ENCODE measurements at places on chromosomes 12 and 14.

DNA sequence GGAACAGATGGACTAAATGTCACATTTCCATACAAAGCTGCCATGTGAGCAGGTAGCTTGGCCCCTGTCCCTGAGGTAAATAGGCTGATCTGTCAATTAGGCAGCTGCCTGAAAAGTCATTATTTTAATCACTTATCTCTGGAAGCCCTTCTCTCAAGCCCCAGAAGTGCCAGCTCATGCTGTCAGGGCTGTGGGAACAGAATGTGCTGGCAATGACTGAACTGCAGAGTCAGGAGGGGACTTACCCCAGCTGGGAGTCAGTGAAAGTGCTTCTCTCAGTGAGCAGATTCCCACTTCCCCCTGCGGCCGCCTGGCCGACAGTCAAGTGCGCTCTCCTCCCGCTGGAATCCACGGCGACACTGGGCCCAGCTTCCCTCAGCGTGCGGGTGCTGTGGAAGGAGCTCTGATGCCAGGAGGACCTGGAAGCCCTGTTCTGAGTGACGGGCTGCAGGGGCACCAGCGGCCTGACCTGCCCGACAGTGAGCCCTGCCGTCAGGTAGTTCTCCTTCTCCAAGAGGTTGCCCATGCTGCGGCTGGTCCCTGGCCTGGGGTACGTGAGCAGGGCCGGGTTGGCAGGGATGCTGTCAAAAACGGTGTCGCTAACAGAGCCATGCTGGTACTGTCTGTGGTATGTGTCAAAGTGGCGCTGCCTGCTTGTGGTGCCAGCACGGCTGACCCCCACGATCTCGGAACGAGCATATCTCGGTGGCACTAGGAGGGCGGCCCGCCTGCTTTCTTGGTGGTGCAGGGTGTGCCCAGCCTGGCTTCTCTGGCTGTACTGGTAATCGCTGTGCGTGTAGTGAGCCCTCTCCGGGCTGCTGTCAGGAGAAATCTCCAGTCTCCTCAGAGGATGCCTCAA lies 18.7 kb downstream of the PKP2 start:
- DNase-seq, result no peak

DNA sequence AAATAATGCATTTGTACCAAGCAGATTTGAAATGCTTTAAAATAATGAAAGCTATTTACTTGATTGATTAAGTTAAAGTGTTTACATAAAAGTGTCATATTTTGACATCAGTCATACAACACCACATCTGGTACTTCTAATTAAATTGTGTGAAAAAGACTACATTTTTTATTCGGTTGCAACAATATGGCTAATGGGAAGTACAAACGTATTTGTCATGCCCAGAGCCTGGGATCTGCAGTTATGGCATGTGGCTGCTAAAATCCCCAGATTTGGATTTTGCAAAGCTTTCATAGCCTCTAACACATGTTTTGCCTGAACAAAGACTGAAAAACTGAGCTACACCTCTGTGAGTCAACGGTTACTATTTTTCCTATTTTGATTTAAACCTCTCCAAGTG lies 66.6 kb downstream of the LLPH start:
- DNase-seq, result no peak

DNA sequence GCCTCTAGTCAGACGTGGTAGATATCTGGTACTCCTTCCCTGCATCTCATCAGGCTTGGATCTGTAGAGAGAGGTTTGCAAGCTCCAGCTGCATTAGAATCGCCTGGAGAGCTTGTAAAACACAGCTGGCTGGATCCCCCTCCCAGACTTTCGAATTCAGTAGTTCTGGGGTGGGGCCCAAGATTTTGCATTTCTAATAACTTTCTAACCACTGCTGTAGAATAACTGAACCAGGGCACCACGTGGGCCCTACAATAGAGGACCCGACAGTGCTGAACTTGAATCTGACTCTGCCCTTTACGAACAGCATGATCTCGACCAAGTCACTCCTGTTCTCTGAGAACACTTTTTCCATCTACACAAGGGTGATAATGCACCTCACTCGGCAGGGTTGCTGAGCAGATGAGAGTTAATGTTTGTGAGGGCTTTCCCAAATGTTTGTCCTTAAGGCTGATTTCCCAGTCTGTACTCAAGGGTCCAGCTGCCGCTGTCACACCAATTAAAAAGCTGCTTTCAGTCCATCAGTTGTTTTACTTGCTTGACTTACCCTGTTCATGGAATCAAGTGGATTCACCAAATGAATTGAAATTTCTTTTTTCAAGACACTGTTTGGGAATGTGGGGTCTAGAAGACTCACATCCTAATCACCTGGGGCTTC lies 86.6 kb upstream of the SLC24A4 start:
- DNase-seq, result no peak

- DNase-seq, result no peak
Observed at GRCh38 chr14:101462726-101463565, 98.3 kb upstream of the DIO3 start.

GRCh38 chr12:117084405-117085317 lies 14.6 kb downstream of the TESC start:
- DNase-seq, result no peak

- DNase-seq, result no peak
Observed at GRCh38 chr12:62848418-62848817, 86.5 kb downstream of the PPM1H start.

DNA sequence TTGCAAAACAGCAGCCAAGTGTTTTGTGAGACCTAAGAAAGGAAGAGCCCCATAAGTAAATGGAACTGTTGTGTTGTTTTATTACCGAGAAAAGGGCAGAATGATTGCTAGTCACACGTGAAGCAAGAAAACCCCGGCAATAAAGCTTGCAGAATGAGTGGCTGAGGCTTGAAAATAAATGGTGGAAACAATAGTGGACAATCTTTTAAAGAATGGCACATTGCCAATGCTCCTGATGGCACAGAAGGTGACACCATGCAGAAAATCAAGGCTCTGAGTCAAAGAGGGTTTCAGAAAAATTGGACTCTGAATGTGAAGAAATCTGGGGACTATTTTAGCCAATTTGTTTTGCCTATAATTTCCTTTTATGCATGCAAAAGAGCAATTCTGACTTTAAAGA lies 4.0 kb upstream of the AQP2 start:
- no peak for DNase-seq

DNA sequence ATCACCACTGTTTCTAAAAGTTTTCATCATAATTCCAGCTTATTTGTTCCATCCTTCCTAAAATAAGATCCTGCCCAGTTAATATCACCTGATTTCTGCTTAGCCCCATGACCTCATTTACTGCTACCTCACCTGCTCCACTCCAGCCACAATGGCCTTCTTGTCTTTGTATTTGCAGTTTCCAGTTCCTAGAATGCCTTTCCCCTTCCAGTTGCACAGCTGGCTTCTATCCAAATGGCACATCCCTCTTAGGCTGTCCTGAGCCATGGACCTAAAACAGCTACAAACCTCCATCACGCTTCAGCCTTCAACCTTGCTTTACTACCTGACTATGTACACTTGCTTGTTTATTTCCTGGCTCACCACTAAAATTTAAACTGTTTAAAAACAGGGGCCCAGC lies 6.5 kb upstream of the LGMN start:
- no peak for DNase-seq

DNA sequence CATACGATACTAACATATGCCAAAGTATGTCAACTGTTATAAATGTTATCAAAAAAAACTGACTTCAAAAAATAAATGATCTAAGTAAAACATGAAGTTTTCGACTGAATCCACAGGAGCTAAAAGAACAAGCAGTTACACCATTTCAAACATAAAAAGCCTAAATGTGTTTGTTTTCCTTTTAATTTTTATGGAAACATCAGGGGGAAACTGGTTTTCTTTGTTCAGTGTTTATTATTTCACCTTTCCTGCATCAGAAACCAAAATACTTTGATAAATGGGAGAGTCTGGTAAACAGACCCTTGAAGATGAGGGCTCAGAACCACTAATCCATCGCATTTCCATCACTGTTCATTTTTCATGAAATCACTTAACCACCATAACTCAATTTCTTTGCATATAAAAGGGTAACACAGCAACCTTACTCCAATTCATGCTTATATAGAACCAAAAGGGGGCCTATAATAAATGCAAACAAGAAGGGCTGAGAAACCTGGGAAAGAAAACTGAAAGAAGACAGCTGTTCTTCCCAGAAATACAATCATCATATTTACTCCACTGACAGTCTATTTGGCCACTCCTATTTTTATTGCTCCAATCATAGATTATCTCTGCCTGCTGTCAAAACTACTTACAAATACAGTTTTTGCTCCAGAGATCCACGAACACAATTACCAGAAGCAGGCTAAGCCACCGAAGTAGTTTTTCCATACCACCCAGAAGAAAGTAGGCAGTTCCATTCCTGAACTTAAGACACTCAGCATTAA lies 17.0 kb downstream of the FGD6 start:
- DNase-seq, result no peak

DNA sequence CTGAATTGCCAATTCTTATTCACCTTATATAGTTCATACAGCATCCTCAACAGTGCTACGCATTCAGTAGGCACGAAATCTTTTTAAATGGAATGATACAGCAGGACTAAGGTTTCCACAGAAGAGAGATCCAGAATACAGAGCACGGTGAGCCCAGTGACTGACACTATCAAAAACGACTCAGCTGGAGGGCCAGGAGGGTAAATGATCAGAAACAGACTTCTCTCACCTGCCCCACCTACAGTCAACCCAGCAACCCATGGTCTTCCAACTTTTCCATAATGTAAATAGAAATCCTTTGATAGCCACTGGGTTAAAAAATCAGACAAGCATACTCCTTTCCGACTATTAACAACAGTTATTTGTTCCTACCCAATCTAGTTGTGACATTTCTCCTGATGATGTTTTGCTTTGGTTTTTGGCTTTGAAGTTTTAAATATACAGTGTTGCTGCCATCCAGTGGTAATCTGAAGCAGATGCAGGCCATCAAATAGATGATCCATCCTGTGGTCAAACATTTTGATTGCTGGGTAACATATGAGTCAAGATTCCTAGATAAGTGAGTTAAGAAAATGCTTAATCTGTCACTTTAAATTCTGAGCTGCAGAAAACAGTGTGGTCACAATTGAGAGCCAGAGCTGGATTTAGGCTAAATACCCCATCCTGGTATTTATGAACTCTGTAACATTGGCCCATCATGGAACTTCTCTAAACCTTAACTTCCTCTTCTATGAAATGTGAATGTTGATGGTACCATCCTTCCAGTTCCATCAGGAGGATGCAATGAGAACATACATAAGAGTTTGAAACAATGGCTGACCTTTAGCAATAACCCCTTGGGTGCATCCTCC lies 42.0 kb downstream of the GPHB5 start:
- DNase-seq, result peak; percentile 57

DNA sequence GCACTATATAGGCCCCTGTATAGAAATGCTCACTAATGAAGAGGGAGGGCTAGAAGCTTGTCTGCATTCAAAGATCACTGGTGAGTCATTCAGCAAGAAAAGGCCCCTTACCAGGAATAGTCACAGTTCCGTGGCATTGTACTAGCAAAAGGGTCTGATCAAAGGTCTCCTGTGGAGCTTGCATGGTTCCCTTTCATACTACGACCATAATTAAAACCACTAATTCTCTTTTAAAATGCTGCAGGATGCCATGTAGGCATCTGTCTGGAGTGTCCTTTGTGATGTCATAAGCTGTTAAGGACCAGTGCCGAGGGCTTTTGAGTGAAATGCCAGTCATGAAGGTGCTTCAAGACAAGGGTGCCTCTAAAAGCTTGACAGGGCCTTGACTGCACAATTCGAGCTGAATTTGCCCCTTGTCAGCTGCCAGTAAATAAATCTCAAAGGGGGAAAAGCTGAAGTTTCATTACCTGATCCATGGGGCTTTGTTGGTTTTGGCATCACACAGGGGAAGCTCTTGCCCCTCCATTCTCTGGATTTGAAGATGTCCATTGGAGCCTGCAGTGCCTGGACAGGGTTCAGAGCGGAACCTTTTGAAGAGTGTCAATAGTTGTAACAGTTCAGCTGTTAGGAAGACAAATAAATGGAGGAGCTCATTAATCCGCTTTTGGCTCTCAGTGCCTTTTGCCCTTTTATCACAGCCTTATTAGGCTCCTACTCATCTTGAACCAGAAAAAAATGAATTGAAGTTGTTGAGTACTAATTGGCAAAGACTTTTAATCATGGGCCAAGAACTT lies 69.1 kb downstream of the TMEM260 start:
- no peak for DNase-seq

GRCh38 chr12:85147331-85147730 lies 111.2 kb downstream of the LRRIQ1 start:
- no peak for DNase-seq

GRCh38 chr14:78197051-78197450 lies 26.9 kb downstream of the NRXN3 start:
- DNase-seq, result no peak

DNA sequence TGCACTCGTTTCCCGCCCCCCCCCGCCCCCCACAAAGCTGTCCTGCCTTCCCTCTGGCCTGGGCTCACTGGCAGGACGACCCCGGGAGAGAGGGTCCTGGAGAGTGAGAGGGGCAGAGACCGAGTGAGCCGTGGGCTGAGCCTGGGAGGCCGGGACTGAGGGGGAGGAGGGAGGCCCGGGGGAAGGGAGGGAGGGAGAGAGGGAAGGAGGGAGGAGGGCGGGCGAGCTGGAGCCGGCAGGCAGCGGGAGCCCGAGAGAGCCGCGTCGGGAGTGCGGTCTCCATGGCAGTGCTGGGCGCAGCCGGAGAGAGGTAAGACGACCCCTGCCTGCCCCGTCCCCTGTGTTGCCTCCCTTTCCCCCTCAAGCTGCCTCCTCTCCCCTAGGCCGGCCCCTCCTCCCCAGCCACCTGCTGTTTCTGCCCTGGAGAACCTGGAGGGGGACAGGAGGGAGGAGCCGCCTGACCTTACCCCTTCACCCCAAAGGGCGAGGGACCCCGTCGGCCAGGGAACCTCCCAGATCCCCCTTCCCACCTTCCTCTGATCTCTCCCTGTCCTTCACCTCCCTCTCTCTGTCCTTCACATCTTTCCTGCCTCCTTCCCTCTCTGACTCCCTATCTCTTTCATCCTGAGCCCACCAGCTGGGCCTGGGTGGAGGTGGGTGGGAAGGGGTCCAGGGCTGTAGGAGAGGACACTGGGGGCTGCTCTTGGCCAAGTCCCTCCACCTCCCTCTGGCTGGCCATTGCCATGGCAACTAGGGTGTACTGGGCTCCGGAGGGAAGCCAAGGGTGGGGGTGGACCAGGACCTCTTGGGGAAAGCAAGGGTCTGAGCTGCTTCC lies at the start of gene GPR162:
Gene GPR162 (plus strand): TSS at position 231 of the 835 bp plus-strand sequence. CDS start 2,078 bp downstream, outside the sequence.
- DNase-seq, result no peak

GRCh38 chr14:71648725-71649124 lies 283.5 kb upstream of the RGS6 start:
- DNase-seq, result no peak

- no peak for DNase-seq
Observed at GRCh38 chr12:109487181-109488050, 10.0 kb downstream of the UBE3B start.

GRCh38 chr14:102509746-102510615 lies at the start of gene ANKRD9:
TSS of gene ANKRD9 (minus strand) at chr14:102509776. CDS start at chr14:102507889, 1,887 bp downstream.
- DNase-seq, result peak; percentile 89
